Foreskin keratinocyte (primary cell): ENCODE measurements at places on chromosomes 16 and 17. TPM values are rescaled to one million over a fixed set of nuclear protein-coding genes. Genes with fewer than 3 reads are reported as not detected.

Gene SPATA32
- not detected in 2 replicates for total RNA-seq

Gene MYH2
- 0.03 TPM in 1 of 2 replicates, not detected in the other for total RNA-seq

Gene OSGIN1
- 1.3 and 1.4 TPM in 2 replicates for total RNA-seq

Gene TMEM114
- not detected in 2 replicates for total RNA-seq

Gene FKBP10
- total RNA-seq = 8.0 and 10.5 TPM in 2 replicates

Gene CTRL
- total RNA-seq = 0.31 and 0.35 TPM in 2 replicates

Gene PTX4
- total RNA-seq = not detected in 2 replicates

Gene ANKRD40
- 35.6 and 38.8 TPM in 2 replicates for total RNA-seq

Gene PDE6G
- total RNA-seq = not detected in 2 replicates

Gene WNK4
- total RNA-seq = 0.24 and 0.28 TPM in 2 replicates

Gene KRTAP9-3
- not detected in 2 replicates for total RNA-seq

Gene MEIOC
- 0.14 and 0.24 TPM in 2 replicates for total RNA-seq

Gene PLD2
- total RNA-seq = 27.9 and 31.6 TPM in 2 replicates

Gene PRDM7
- not detected in 2 replicates for total RNA-seq

Gene AGRP
- total RNA-seq = not detected in 2 replicates

Gene METRN
- 65.7 and 70.0 TPM in 2 replicates for total RNA-seq

Gene C17orf75
- total RNA-seq = 20.1 and 21.8 TPM in 2 replicates

Gene ABCC6
- not detected in 2 replicates for total RNA-seq

Gene KRT27
- total RNA-seq = not detected in 2 replicates

Gene CNGB1
- 0.14 and 0.25 TPM in 2 replicates for total RNA-seq
